Activated CD4-positive, alpha-beta memory T cell treated with anti-CD3 and anti-CD28 coated beads for 36 hours (primary cell): ENCODE measurements at places on chromosomes 2 and 18.

- DNase-seq: no peak
Measured at GRCh38 chr2:133415210-133415876, 152.9 kb downstream of the NCKAP5 start.

GRCh38 chr2:168712053-168712452 is 90.4 kb upstream of the NOSTRIN start:
- DNase-seq: no peak

GRCh38 chr2:126239320-126239955 is 416.5 kb upstream of the GYPC start:
- no peak for DNase-seq

DNA sequence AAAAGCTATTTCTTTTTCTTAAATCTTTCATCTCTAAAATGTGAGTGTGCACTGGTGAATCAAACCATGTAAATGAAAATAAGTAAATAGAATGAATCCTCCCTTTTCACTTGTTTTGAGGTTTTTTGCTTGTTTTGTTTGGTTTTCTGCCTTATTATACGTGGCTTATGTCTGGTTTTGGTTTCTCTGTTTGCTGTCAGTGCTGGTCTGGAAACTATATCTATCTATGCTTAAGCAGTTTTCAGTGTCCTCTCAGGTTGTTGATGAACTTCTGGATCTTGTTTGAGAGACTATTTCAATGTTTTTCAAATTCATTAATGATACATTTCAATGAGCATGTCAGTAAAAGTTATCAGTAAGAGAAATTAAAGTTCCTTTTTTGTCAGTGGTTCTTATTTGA is 48.1 kb upstream of the TNFRSF11A start:
- no peak for DNase-seq

DNA sequence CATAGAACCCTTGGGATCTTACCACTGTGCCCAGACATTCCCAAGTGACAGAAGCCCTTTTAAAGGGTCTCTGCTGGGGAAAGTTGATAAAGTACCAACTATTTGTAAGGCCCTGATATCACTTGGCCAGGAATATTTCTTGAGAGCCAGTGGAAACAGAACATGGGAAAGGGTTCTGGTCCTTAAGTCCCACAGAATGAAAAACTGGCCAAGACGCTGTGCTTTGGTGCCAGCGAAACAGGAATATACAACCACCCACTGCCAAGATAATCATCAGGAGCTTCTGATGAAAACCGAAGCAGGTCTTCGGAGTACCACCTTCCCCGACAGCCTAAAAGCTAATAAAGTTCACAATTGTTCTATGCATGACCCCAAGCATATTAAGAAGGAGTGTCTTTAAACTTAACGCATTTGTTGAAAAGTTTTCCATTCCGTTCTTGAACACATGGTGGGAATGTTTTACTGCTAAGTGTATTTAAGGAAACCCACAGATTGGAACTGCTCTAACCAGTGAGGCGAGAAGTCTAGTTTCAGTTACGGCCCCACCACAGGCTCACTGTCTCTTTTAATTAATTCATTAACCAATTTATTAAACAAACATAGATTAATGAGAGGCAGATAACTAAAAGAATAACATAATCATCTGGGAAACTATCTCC is 152.6 kb downstream of the ANKRD44 start:
- DNase-seq: no peak

GRCh38 chr2:138881126-138881525 is 100.9 kb upstream of the NXPH2 start:
- no peak for DNase-seq
